Activated T-cell treated with anti-CD3 and anti-CD28 coated beads, Interleukin-2, amount 50 U/mL, for 72 hours (primary cell): ENCODE measurements at places on chromosomes 11 and 22. TPM values are rescaled to one million over a fixed set of nuclear protein-coding genes. Genes with fewer than 3 reads are reported as not detected.

- no peaks in the 10 kb centered on the region for H3K36me3 ChIP-seq
- DNase-seq = no peak
- H3K4me3 ChIP-seq = no peak overlapping the region
- peaks cover 4% of the 10 kb centered on the region for H3K4me1 ChIP-seq
- H3K27me3 ChIP-seq = peaks cover 28% of the 10 kb centered on the region
- no peak overlapping the region for H3K27ac ChIP-seq
These were observed 30.5 kb upstream of the MSANTD2 start for GRCh38 chr11:124830749-124831148.

GDPD4 gene
- not detected for total RNA-seq

DNA sequence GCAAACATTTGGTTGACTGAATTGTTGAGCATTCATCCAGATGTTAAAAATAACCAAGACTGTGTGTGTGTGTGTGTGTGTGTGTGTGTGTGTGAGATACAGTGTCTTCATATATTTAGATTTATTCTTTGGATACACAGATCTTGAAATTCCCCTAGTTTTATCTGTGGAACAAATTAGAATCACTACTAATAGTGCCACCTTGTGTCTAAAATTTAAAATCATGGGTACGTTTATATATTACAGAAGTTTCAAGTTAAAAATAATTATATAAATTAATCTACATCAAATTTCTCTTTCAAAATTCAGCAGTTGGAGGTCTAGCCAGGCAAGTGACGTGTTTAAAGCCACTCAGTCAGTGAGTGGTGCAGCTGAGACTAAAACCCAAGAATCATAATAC lies 1566.2 kb upstream of the TENM4 start:
- DNase-seq = no peak
- no peak overlapping the region for H3K4me3 ChIP-seq
- peaks cover 2% of the 10 kb centered on the region for H3K36me3 ChIP-seq
- no peak overlapping the region for H3K27ac ChIP-seq
- no peaks in the 10 kb centered on the region for H3K4me1 ChIP-seq

DNA sequence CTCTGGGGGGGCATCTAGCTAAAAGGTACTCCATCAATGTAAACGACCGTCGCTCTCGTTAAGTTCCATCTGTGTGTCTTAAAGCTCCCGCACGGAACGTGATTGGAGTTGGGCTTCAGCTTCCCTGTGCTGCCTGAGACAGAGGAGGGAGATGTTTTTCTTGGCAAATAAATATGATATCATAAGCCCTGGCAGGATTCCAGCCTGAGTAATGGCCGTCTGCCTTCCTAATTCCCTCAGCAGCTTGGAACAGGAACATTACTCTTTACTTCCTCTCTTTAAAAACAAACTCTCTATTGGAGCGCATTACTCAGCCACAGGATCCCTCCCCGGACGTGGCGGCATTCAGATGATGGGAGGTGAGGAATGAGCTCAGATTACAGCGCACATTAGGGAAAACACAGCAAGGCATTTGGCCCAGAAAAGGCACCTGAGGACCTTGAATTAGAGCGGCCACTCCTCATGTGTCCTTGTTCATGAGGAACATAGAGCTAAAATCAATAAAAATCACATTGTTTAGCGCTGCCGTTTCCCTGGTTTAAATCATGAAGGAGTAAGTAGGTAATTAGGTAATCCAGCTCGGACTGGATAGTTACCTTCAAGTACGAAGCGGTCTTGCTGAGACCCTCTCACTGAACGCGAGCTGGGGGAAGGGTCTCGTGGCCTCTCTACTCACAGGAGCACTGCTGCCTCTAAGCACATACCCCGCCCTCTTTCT lies 230.4 kb downstream of the ST3GAL4 start:
- DNase-seq = no peak
- H3K4me3 ChIP-seq = no peak overlapping the region
- no peaks in the 10 kb centered on the region for H3K4me1 ChIP-seq
- H3K36me3 ChIP-seq = no peaks in the 10 kb centered on the region
- no peak overlapping the region for H3K27ac ChIP-seq

DNA sequence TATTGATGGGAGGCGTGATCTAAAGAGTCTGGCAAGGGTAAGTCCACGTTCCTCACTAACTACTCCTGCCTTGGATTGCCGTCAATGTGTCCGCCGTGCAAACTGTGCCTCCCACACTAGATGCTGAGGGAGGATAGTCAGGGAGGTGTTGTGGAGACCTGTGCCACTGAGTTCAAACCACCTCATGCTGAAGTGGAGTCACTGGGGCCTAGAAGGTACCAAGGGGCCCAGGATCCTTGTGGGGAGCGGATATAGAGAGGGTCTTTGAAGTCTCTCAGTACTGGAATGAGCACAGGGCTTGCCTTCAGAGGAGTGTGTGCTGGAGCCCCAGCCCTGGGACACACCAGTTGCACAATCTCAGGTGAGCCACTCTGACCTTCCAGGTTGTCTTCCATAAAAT lies 27.1 kb upstream of the TMPRSS4 start:
- no peaks in the 10 kb centered on the region for H3K36me3 ChIP-seq
- no peak for DNase-seq
- H3K4me1 ChIP-seq = peaks cover 86% of the 10 kb centered on the region

GRCh38 chr11:47411884-47412746 lies 3.7 kb downstream of the SLC39A13 start:
- DNase-seq = peak; percentile 71
- H3K4me3 ChIP-seq = no peak overlapping the region
- H3K27ac ChIP-seq = no peak overlapping the region
- H3K27me3 ChIP-seq = no peaks in the 10 kb centered on the region

GRCh38 chr11:64755681-64756361 lies 4.0 kb downstream of the PYGM start:
- DNase-seq = no peak
- H3K4me1 ChIP-seq = peaks cover 3% of the 10 kb centered on the region
- H3K4me3 ChIP-seq = no peak overlapping the region
- no peak overlapping the region for H3K27ac ChIP-seq
- no peaks in the 10 kb centered on the region for H3K27me3 ChIP-seq

DNA sequence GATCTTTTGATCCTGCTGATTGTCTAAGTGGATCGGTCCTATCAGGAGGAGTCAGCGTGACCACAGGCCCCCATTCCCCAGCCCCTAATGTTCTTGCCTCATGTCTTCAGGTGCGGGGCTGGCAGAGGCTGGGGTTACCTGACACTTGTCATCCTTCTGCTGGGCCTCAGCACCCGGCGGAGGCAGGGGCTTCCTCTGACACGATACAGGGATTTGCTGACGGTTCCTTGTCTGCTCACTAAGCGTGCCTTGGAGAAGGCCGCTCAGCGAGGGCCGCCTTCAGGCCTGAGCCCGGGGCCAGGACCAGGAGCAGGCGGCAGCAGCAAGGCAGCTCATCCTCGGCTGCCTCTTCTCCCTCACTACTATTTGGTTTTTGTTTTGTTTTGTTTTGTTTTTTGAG lies 45.7 kb upstream of the KCNQ1OT1 start:
- no peaks in the 10 kb centered on the region for H3K27me3 ChIP-seq
- DNase-seq = no peak
- no peak overlapping the region for H3K27ac ChIP-seq
- no peaks in the 10 kb centered on the region for H3K4me1 ChIP-seq
- H3K36me3 ChIP-seq = no peaks in the 10 kb centered on the region

GRCh38 chr22:43745783-43746356 lies 66.2 kb downstream of the EFCAB6 start:
- H3K27ac ChIP-seq = no peak overlapping the region
- H3K4me1 ChIP-seq = no peaks in the 10 kb centered on the region
- no peaks in the 10 kb centered on the region for H3K36me3 ChIP-seq
- peaks cover 19% of the 10 kb centered on the region for H3K27me3 ChIP-seq
- no peak overlapping the region for H3K4me3 ChIP-seq
- no peak for DNase-seq

DGAT2 gene
- 3.4 TPM for total RNA-seq

DNA sequence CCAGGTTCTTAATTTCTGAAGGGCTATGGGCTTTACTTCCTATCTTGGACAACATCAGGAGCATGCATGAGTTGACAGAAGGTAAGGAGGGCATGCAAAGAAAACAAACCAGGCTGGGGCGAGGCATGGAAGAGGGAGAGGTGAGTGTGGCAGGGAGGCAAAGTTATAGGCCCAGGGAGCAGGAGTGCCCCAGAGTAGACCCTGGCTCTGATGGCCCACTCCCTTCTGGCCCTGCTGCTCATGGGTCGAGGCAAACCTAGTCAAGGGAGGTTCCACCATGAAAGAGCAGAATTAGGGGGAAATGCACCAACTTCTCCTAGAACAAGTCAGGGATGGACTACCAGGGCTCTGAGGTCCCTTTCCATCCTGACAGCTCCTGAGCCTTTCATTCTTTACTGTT lies 10.2 kb downstream of the CHRNA10 start:
- H3K4me1 ChIP-seq = no peaks in the 10 kb centered on the region
- no peak for DNase-seq
- H3K27me3 ChIP-seq = peaks cover 16% of the 10 kb centered on the region
- H3K4me3 ChIP-seq = no peak overlapping the region

DNA sequence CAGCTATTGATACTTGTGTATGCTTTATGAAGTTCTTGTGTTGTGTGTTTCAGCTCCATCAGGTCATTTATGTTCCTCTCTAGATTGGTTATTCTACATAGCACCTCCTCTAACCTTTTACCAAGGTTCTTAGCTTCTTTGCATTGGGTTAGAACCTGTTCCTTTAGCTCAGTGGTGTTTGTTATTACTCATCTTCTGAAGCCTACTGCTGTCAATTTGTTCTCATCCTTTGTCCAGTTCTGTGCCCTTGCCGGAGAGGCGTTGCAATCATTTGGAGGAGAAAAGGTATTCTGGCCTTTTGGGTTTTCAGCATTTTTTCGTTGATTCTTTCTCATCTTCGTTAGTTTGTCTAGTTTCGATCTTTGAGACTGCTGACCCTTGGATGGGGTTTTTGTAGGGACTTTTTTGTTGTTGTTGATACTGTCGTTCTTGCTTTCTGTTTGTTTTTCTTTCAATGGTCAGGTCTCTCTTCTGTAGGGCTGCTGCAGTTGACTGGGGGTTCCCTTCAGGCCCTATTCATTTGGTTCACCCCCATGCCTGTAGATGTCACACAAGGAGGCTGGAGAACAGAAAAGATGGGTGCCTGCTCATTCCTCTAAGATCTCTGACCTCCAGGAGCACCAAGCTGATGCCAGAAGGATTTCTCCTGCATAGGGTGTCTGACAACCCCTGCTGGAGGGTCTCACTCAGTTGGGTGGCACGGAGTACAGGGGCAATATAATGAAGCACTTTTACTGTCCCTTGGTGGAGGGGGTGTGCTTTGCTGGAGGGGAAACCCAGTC lies 35.9 kb upstream of the MUC15 start:
- H3K4me1 ChIP-seq = no peaks in the 10 kb centered on the region
- no peak for DNase-seq
- H3K4me3 ChIP-seq = no peak overlapping the region

GRCh38 chr11:119222308-119222707 lies 16.2 kb downstream of the CBL start:
- peak overlapping the region; percentile 20 for H3K27ac ChIP-seq
- no peak overlapping the region for H3K4me3 ChIP-seq
- DNase-seq = no peak
- no peaks in the 10 kb centered on the region for H3K36me3 ChIP-seq
- H3K27me3 ChIP-seq = no peaks in the 10 kb centered on the region

GRCh38 chr11:129637473-129637872 lies 178.2 kb upstream of the TMEM45B start:
- peaks cover 8% of the 10 kb centered on the region for H3K36me3 ChIP-seq
- peak; percentile 20 for DNase-seq
- H3K27me3 ChIP-seq = no peaks in the 10 kb centered on the region
- peaks cover 73% of the 10 kb centered on the region for H3K4me1 ChIP-seq

TEX54 gene
- total RNA-seq = 1.5 TPM

SGSM1 gene
- 0.07 TPM for total RNA-seq

DNA sequence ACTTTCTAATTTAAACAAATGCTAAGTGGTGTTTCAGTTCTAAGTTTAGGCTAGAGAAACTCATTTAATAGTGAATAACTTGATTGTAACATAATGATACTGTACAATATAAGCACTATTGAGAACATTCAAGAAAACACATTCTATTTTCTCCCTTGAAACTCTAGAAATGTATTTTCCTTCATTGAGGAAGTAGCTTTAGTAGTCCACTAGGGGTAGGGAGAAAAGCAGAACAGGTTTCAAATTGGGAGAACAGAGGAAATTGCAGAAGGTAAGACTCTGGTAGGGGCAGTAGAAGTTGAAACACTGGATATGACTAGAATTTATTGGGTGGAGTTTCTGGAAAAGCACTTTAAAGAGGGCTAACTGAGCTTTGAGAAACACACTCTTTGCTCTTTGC lies 31.6 kb upstream of the MPPED2 start:
- no peaks in the 10 kb centered on the region for H3K36me3 ChIP-seq
- no peak overlapping the region for H3K4me3 ChIP-seq
- no peak overlapping the region for H3K27ac ChIP-seq
- H3K27me3 ChIP-seq = no peaks in the 10 kb centered on the region
- no peak for DNase-seq
- no peaks in the 10 kb centered on the region for H3K4me1 ChIP-seq

DNA sequence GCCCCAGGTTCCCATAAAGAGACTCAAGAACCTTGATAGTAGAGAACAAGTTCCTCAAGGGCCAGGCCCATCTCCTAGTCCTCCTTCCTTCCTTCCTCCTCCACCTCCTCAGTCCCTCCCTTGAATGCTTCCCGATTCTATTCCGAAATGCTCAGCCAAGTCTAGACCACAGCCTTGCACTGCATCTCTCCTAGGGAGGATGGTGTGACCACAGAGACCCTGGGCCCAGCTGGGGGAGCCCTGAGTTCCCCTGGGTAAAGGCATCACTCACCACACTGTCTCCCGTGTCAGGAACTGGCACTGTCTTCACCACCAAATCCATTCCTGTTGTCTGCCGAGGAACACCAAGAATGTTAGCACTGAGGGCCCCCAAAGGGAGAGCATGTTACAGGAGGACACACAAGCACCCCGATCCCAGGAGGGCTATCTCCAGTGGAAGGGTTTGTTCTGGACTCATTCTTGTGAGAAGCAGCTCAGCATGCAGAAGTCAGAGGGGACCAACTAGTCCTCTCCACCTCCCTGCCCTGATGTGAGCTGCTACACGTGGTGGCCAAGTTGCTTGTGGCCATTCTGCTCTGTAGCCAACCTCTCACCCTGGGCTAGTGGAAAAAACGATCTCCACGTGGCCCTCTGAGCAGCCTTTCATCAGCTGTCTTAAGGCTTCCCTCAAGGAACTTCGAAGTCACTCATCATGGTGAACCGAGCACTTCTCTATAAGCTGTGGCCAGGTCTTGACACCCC lies 8.7 kb downstream of the IFT27 start:
- no peaks in the 10 kb centered on the region for H3K36me3 ChIP-seq
- no peak overlapping the region for H3K27ac ChIP-seq
- H3K27me3 ChIP-seq = no peaks in the 10 kb centered on the region
- no peaks in the 10 kb centered on the region for H3K4me1 ChIP-seq
- DNase-seq = no peak

GRCh38 chr11:110691926-110692325 lies 20.3 kb downstream of the ARHGAP20 start:
- H3K36me3 ChIP-seq = no peaks in the 10 kb centered on the region
- H3K4me3 ChIP-seq = no peak overlapping the region
- no peak overlapping the region for H3K27ac ChIP-seq
- H3K27me3 ChIP-seq = no peaks in the 10 kb centered on the region

GRCh38 chr11:74057249-74058151 lies 48.6 kb upstream of the UCP3 start:
- H3K36me3 ChIP-seq = peaks cover 6% of the 10 kb centered on the region
- H3K27me3 ChIP-seq = no peaks in the 10 kb centered on the region
- no peak overlapping the region for H3K4me3 ChIP-seq
- no peak for DNase-seq
